ENCODE measurements at places on chromosomes 5 and 9.

GRCh38 chr9:5263351-5264218 lies 32.4 kb downstream of the INSL4 start:
- no peak for DNase-seq

DNA sequence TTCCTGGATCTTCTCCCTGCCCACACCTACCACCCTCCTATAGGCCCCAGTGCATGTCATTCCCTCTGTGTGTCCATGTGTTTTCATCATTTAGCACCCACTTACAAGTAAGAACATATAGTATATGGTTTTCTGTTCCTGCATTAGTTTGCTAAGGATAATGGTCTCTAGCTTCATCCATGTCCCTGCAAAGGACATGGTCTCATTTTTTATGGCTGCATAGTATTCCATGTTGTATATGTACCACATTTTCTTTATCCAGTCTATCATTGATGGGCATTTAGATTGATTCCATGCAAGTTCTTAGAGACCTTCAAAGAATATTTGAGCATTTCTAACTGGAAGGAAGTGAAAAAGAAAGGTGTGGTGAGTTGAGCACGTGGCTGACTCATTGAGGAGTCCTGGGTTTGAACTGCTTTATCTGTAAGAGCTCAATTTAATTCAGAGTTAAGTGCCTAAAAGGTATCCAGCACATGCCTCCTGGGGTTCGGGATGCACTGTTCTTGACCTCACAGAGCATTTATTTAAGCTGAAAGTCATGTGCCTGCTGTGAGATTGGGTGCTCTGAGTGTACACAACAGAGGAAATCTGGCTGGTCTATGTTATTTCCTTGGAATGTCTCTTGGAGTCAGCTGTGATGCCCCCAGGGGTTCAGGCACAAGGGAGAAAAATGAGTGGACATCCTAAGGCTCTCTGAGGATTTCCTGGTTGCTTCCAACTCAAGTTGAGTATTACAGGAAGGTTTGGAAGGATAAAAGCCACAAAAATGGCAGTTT lies 56.4 kb downstream of the SH3GL2 start:
- DNase-seq: no peak

- no peak for DNase-seq
Measured at GRCh38 chr5:95134326-95134725, 150.6 kb downstream of the MCTP1 start.

GRCh38 chr5:68891718-68892117 lies 202.1 kb upstream of the SLC30A5 start:
- no peak for DNase-seq

GRCh38 chr9:36739373-36740116 lies 166.8 kb downstream of the MELK start:
- DNase-seq: no peak

- no peak for DNase-seq
Measured at GRCh38 chr9:9924376-9924775, 688.4 kb downstream of the PTPRD start.

- DNase-seq: no peak
Measured at GRCh38 chr5:54742417-54742891, 224.9 kb downstream of the SNX18 start.

- no peak for DNase-seq
Measured at GRCh38 chr9:84924266-84924665, 254.7 kb downstream of the NTRK2 start.

- DNase-seq: no peak
Measured at GRCh38 chr5:120545951-120546350, 81.9 kb downstream of the PRR16 start.

DNA sequence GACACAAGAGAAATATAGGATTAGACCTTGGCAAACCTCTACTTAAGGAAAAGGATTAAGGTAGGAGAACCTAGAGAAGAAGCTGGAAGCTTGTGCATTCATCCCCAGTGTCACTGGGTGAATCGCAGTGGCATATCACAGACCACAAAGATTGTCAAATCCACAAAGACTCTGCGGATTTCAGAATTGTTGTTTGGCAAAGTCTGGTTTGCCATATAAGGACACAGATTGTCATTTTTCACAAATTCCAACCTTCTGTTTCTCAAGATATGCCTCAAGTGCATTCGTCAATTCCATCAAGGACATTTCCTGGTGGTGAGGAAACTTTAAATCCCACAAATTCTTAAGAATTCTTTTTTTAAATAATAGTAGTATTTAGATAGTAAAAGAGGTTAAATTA lies 395.1 kb upstream of the PAPPA start:
- no peak for DNase-seq

DNA sequence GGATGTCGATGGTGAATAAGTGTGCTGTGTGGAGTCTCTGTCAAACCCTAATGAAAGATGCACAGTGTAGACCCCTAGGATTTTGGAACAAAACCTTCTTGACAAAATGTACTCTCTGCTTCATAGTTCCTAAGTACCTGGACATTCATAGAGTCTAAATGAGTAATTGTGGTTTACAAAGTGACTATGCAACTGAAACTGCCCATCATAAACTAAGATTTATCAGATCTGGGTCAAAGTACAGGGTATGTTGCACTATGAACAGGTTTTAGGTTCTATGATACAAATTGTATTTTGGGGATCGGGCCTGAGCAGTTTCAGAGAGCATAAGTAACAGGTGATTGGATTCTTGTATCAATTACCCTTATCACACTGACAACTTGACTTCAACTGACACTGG lies 79.4 kb downstream of the LURAP1L start:
- no peak for DNase-seq

GRCh38 chr5:5481206-5481605 lies 58.7 kb downstream of the ICE1 start:
- DNase-seq: no peak

DNA sequence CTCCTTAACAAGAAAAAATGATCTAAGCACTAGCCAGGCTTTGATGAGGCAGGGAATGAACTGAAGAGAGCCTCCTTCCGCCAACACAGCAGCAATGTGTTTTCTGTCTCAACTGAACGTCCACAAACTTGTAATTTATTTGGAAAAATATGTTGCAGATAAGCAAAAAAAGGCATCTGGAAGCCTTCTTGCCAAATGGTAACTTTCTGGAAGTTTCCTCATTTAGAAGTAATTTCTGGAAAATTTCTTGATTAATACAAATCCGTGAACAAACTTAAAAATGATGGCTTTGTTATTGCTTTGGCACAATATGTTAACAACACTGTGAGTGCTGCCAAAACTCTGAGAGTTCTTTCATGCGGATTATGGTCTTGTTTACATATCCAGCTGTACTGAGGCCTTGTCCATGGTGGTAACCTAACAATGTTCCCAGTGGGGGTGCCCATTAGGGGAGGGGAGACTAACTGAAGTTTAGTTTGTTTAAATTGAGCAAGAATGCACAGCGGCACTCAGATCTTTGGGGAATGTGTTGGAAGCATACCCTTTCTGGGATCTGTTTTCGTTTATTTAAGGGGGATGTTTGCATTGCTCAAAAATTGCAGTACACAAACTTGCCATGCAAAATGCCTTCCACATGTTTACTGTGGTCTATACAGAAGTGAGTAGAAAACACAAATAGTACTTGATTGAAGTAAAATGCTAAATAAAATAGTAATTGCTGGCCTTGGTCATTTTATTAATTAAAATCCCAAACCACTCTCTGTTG lies 334.7 kb downstream of the NR2F1-AS1 start:
- DNase-seq: no peak

- DNase-seq: no peak
Measured at GRCh38 chr5:161549106-161549505, 2.6 kb upstream of the GABRB2 start.

- no peak for DNase-seq
Measured at GRCh38 chr5:180910735-180911134, 11.8 kb downstream of the BTNL8 start.

DNA sequence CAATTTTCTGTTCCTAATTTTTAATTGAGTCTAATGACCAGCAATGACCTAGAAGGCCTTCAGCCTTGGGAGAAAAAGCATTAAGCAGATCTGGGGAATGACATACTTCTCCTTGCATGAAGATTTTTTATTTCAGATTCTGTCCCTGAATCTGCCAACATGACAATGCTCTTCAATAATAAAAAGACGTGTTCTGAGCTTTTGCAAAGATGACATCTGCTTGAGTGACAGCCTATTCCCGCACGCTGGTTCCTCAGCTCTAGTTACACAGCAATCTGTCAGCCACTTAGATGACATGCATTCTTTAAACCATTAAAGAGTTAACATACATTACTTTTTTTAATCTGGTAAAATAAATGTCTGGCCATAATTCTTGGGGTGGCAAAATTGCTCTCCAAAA lies 129.3 kb upstream of the CDH6 start:
- no peak for DNase-seq

- no peak for DNase-seq
Measured at GRCh38 chr5:43202380-43202779, 10.4 kb downstream of the NIM1K start.

DNA sequence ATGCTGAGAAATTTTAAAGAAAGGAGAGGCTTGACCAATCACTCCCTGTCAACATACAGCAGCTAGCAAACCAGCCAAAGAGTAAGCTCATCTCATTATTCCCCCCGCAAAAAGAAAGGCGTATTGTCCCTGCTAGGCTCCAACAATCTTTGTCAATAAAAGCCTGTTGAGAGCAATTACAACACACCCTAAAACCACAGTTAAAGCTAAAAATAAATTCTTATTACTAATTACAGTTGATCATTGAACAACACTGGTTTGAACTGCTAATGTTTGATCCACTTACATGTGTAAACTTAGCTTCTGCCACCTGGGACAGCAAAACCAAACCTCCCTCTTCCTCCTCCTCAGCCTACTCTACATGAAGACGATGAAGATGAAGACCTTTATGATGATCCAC lies 151.2 kb downstream of the TSSK1B start:
- DNase-seq: no peak

DNA sequence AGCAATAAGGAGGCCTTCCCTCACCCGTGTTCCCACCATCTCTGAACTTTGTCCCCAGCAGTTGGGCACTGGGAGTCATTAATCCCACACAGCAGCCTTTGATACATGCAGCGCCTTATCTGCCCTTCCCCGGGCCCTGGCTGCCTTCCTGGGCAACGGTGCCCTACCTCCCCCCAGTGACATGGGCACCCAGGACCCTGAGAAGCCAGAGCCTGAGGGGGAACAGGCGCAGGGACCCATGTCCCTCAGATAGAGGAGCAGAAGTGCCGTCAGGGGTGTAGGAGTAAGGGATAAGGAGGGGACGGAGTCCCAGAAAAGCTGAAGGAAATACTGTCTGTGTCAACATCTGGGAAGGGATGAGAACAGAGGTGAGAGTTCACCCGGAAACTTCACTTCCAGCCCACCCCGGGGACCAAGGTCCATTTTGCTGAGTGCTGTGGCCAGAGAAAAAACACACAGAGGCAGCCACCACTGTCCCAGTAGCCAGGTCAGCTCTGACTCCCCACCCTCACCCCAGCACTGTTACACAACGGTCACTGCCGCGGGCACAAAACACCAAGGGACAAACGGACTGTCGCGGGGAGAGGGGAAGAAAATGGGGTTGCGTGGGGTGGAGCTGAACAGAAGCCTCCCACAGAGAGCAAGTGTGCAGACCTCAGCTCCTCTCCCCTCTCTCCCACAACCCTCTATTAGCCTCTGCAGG lies 3.8 kb downstream of the PCDH1 start:
- no peak for DNase-seq

DNA sequence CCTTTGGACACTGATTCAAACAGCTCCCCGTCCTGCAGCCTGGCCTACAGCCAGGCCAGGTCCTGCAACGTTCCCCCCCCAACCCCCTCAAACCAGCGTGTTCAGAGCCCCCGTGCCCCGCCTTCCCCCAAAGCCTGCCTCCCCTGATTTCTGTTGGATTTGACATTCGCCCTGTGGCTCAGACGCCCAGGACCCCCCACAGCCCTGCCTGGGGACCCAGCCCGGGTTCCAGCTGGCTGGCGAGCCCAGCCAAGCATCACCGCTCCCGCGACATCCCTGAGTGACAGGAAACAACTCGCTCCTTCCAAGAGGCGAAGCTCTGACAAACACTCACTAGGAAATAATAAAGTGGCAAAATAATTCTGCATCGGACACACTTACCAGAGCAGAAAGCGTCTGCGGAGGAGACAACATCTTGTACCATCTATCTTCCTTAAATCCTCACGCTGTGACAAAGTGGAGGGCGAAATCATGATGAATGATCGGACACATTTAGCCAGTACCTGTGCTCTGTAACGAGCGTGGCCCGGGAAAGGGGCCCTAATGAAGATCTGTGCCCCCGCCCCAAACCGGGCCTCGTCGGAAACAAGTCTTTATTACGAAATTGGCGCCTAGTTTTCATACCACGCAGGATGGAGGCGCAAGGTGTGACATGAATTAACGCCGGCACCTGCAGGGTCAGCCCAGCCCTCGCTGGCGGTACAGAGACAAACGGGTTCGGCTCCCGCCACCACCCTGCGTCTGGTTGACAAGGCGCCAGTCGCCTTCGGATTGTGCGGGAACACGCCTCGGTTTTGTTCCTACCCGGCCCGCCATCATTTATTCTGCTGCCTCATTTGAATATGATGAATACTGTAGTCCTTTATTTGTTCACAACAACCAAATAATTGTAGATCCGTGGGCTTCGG lies 91.0 kb upstream of the MVB12B start:
- no peak for DNase-seq

DNA sequence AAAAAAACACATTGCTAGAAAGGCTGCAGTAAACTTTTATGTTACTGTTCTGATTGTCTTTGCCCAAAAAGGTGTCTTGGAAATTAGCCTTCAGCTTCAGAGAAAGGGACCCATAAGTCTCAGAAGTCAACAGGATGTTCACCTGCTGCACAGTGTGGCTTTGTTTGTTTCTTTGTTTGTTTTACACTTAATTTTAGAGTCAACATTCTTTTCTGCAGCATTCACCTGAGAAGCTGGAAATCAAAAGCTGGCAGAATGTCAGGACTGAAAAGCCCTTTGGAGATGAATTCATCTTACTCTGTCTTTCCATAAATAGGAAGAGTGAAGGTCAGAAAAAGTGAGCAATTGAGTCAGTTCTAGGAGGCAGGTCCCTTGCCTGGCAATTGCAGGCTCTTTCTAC lies 170.0 kb downstream of the PAPPA start:
- DNase-seq: no peak

- DNase-seq: no peak
Measured at GRCh38 chr9:18074041-18074440, 399.9 kb upstream of the ADAMTSL1 start.

GRCh38 chr9:112838342-112838741 lies 52.3 kb downstream of the SLC46A2 start:
- no peak for DNase-seq

DNA sequence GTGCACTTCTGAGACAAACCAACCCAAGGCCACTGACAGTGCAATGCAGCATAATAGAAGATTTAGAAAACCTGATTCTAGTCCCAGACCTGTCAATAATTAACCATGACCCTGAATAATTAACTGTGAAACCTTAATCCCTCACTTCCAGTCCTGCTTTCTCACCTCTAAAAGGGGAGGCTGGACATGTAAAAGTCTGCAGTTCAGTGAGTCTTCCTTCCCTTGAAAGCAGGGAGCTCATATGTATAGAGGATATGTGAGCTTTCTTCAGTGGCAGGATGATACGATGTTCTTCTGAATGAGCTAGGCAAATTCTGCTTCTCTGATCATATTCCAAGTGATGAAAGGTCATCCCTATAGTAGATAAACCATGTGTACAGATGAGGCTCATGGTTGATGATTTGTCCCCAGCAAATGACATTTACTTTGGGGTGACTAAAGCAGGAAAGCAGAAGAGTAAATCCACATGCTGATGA lies 2.9 kb downstream of the KCNV2 start:
- DNase-seq: no peak

Data from T-helper 1 cell (primary cell).